ENCODE measurements at places on chromosomes 12 and 14.

- DNase-seq: peak; percentile 73
These were observed 476.9 kb downstream of the LRIG3 start for GRCh38 chr12:58443273-58443980.

DNA sequence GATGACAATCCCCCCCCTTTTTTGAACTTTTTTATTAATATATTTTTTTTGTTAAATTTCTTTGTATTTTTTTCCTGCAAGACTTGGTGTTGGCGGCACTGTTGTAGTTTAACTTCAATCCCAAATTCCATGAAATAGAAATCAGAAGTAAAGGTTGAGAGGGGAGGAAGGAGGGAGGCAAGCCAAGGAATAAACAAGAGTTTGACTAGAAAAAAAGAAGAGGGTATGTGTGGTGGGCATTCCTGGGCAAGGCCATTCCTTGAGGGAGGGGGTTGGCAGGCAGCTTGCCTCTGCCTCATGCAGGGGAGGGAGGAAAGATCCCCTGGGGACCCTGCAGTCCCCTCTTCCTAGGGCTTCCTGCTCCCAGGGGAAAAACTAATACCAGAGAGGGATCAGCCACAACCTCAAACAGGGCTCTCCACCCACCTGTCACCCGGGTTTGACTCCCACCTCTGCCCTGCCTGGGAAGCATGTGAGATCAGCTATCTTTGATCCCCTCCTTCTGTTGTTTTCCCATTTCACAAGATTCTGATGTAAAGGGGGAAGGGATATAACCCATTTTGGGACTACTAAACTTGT lies 519 bp upstream of the AP1G2 start:
- DNase-seq: no peak

DNA sequence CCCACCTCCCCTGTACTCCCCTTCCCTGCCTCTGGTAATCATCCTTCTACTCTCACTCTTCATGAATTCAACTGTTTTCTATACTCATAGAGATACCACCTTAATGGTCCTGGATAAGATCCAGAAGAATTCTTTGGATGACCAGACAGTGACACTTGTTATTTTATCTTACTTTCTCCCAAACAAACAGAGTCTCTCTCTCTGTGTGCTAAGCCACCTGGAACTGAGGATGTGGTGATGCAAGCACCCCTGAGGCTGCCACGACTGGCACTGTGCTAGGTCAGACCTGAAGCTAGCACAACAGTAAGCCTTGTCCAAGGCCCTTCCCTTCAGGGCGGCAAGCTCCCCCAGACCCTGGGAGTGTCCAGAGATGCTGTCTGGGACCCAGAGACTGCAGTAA lies 250.2 kb downstream of the C12orf50 start:
- DNase-seq: no peak

DNA sequence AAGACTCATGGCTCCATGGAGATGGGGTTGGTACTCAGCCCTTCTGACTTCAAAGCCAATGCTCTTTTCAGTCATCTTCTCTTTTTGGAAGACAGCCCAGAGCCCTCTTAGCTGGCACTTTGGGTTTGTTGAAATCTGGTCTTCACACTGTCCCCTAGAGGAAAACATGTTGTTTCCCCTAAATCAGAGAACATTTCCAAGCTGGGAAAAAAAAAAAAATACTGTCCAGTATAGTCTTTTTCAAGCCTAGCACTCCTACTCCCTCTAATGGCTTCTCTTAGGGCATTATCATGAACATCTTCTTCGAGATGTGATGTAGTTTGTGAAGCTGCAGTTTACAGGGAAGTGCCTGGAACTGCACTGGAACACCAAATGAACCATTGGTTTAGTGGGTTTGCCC lies 3.0 kb upstream of the ZC3H14 start:
- DNase-seq: peak; percentile 54

GRCh38 chr12:31524791-31525495 lies 66.0 kb downstream of the DENND5B start:
- DNase-seq: no peak

GRCh38 chr12:115137812-115138521 lies 454.0 kb upstream of the TBX3 start:
- DNase-seq: no peak

DNA sequence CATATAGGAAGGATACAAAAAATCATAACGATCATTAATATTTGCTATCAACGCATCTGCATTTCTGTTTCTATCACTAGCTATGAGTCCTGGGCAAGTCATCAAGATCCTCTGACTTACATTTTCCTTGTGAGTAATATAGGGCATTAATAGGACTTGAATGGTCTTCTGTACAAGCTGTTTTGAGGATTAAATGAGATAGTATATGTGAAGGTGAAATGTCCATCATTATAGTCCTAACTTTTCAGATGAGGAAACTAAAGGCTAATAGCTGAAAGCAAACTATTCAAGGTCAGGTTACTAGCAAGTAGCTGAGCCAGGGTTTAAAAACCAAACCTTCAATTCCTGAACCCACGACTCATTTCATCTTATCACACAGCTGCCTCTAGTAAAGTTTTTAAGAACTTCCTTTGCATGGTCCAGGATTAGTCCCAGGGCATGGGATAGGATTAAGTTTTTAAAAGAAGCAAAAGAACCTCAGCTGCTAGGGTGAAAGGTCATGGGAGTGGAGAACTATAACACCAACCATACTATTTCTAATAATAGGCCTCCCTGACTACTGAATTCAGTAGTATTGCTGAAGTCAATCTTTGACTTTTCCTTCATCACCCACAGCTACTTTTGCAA lies 101.4 kb upstream of the ADAMTS20 start:
- no peak for DNase-seq

DNA sequence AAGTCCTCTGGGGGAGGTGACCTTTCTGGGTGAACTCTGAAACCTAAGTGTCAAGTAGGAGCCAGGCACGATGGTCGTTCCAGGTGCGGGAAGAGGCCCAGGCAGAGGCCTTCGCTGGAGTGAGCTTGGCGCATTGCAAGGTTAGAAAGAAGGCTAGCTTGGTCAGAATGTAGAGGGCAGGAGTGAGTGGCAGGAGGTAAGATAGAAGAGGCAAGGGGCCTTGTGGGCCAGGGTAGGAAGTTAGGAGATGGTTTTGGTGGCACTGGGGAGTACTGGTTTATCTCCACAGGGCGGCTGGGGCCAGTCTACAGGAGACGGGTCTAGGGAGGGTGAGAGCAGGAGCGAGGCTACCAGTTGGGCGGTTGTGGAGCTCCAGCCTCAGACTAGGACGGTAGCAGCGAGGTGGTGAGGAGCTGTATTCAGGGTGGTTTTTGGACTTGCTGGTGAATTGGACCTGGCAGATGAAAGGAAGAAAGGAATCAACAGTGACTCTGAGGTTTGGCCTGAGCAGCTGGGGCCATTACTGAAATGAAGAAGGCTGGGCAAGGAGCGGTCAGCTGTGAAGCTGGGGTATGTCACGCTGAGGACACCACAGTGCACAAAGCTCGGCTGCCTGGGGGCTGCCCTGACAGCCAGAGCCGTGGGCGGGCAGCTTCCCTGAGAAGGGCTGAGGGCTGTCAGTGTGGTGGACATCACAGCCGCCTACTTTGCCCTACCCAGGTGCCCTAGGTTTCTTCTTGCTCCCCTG lies 9.0 kb downstream of the MLXIP start:
- DNase-seq: no peak

DNA sequence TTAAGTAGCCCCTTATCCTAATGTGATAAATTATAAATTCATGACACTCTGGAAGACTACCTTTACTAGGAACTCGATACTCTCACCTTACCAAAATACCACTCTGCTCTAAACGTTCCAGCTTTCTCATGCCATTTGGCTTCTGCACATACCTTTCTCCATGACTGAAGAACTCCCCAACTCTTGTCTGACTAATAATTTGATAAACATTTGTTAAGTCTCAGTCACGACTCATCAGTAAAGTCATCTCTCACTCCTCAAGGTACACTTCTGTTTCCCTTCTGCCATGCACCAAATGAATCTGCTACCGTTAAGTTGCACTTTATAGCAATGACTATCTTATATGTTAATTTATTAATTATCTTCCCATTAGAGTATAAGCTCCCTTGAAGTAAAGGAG lies 498.3 kb upstream of the NOVA1 start:
- no peak for DNase-seq

GRCh38 chr14:104881369-104881979 lies 16.4 kb downstream of the CEP170B start:
- no peak for DNase-seq

- no peak for DNase-seq
These were observed 5.1 kb downstream of the RTL1 start for GRCh38 chr14:100898465-100898864.

GRCh38 chr14:61752626-61753025 lies 9.6 kb upstream of the SNAPC1 start:
- DNase-seq: no peak

GRCh38 chr14:37824939-37825712 lies 229.7 kb downstream of the TTC6 start:
- no peak for DNase-seq

DNA sequence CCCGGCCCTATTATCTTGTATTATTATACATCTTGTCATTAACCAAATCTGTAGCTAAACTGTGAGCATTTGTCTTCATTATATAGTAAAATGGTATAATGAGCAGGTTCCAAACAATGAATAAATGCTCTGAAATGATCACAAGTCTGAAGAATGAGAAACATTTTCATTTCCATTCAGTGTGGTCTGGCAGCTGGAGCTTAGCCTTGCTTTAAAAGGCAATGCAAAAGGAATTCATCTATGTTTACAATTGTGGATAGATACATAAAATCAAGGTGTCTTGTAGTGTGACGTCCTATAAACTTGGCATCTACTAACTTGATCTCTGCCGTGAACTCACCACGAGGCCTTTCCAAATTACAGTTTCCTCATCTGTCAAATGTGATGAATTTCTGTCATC lies 168.3 kb downstream of the RMST start:
- DNase-seq: no peak

- peak; percentile 73 for DNase-seq
These were observed 6.3 kb downstream of the CLEC2A start for GRCh38 chr12:9925705-9926393.

- DNase-seq: no peak
These were observed 70.4 kb downstream of the KITLG start for GRCh38 chr12:88509851-88510250.

DNA sequence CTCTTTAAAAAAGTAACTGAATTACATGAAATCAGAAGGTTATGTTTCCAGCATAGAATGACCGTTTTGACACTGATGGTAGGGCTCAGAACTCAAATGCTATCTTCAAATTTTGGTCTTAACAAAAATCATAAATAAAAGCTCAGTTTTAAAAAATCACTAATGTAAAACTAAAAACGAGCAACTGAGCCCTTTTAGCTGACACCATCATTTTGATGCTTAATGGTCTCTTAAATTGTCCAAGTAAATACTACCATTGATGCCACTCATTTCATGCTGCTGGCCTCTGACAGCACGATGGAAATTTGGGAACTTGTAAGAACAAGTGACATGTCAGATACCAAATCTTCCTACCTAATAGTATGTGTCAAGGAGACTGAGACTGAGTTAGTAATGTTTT lies 205.0 kb downstream of the AKAP6 start:
- no peak for DNase-seq

GRCh38 chr12:30151831-30152230 lies 368.1 kb upstream of the TMTC1 start:
- DNase-seq: no peak

- DNase-seq: peak; percentile 92
These were observed 48.1 kb upstream of the BCL11B start for GRCh38 chr14:99320105-99320572.

GRCh38 chr14:75496755-75497154 lies 25.5 kb upstream of the BATF start:
- no peak for DNase-seq

DNA sequence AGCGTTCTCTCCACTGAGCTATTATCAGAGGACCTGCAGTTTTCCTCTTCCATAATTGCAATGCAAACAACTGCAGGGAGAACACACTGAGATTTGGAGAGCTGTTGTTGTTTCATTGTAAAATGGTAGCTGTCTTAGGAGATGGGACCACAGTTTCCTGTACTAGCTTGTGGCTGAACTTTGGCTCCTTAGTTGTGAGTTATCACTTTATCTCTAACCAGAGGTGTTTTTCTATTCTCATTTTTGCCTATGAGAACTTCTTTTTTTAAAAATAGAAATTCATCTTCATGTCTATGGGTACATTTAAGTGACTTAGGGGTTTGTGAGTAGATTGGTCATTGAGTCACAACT lies 216.5 kb downstream of the SLC38A4 start:
- DNase-seq: peak; percentile 77

GRCh38 chr14:79285263-79285662 lies 926.0 kb downstream of the DIO2 start:
- DNase-seq: no peak

DNA sequence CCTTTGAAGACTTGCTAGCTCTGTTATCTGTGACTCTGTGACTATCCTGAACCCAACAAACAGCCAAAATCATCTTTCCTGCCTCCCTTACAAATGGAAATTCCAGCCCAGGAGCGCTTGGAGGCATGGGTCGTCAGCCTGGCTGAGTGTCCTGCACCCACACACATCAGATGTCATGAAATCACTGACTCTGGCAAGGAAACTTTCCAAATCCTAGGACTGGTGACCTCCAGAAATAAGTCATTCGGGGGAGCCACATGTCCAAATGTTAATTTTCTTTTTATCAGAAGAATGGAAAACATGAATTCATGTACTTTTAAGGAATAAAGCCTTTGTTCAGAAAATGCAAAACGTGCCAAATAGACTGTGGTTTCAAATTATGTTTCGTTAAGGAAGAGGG lies 96.3 kb upstream of the EVL start:
- DNase-seq: no peak

DNA sequence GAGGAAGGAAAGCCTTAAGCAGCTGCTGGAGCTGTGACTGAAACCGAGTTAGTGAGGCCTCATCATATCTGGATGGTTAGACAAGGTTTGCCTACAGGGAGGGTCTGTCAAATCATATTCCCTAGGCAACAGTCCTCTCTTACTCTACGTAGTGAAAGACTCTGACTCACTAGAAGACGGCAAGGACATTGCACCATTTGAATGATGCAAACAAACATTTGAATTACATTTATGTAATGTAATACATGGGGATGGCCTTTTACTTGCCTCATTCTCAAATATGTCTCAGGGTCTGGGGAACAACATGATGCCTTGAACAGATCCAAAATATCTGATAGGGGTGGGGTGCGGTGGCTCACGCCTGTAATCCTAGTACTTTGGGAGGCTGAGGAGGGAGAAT lies 29.8 kb upstream of the STRAP start:
- DNase-seq: no peak

DNA sequence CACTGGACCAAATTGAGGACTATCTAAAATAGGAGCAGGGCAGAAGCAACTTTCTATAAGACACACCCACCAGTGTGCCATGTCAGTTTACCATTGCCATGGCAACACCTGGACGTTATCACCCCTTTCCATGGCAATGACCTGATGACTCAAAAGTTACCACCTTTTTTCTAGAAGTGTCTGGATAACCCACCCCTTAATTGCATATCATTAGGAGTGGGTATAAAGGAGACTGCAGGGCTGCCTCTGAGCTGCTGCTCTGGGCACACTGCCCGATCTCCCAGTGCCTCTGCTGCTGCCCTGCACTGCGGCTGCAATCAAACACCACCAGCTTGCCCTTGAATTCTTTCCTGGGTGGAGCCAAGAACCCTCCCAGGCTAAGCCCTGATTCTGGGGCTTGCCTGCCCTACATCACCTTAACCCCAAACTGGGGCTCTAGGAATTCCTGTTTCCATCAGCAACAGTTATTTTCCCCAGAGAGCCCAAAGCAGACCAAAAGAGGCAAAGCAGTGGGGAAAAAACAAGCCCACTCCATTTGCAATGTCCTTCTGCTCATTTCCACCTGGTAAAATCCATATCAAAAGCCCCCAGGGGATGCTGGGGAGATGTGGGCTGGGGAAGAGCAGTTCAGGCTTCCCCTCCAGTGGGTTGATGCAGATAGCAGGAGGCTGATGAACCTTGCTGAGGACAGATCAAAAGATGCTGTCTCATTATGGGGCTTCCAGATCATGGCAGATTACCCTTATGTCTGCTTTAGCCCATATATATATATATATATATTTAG lies 129.5 kb upstream of the NCOR2 start:
- no peak for DNase-seq

Measured in activated CD4-positive, alpha-beta T cell treated with anti-CD3 and anti-CD28 coated beads, Interleukin-2, amount 10 ng/mL, durations not matched to agents 24 days and 14 days (primary cell).